ENCODE measurements at places on chromosomes 5 and 9. TPM values are rescaled to one million over a fixed set of nuclear protein-coding genes. Genes with fewer than 3 reads are reported as not detected.

Gene NUTM2F
- total RNA-seq: not detected

Gene SMIM32
- not detected for total RNA-seq

Gene KCNIP1
- not detected for total RNA-seq

Gene CCL21
- not detected for total RNA-seq

Gene SMIM33
- 0.59 TPM for total RNA-seq

Gene SLC45A2
- total RNA-seq: 0.14 TPM

Gene TYRP1
- not detected for total RNA-seq

Gene PDZD2
- total RNA-seq: not detected

Gene FAM221B
- not detected for total RNA-seq

Gene C9orf50
- not detected for total RNA-seq

Gene ZNF658
- total RNA-seq: 3.1 TPM

Gene SLC25A48
- not detected for total RNA-seq

Gene LRRC70
- total RNA-seq: 1.3 TPM

Gene HSD17B3
- not detected for total RNA-seq

Gene PDLIM4
- 0.45 TPM for total RNA-seq

Gene ARL14EPL
- total RNA-seq: not detected

Gene FOXI1
- not detected for total RNA-seq

Gene PDE4D
- 59.4 TPM for total RNA-seq

Measured in T-helper 2 cell treated with Interferon-gamma antibody and Interleukin-4, amounts not matched to agents 100 ng/mL and 5 ng/mL, for 36 hours (primary cell).